ENCODE measurements at places on chromosomes 13 and 19. TPM values are rescaled to one million over a fixed set of nuclear protein-coding genes. Genes with fewer than 3 reads are reported as not detected.

The KLK6 gene
- total RNA-seq: 0.82 TPM

The DNASE2 gene
- 32.4 TPM for total RNA-seq

The PNMA8A gene
- total RNA-seq: 11.7 TPM

The MED25 gene
- total RNA-seq: 46.9 TPM

The CLPTM1 gene
- total RNA-seq: 184 TPM

The SIGLEC8 gene
- not detected for total RNA-seq

The IL4I1 gene
- 1.1 TPM for total RNA-seq

The NBEA gene
- 1.9 TPM for total RNA-seq

The THSD8 gene
- not detected for total RNA-seq

The IL12RB1 gene
- not detected for total RNA-seq
